CD4-positive, CD25-positive, alpha-beta regulatory T cell (primary cell): ENCODE measurements at places on chromosomes 13 and 19. TPM values are rescaled to one million over a fixed set of nuclear protein-coding genes. Genes with fewer than 3 reads are reported as not detected.

The FLT1 gene
- 0.89 TPM for total RNA-seq

The SCN1B gene
- 2.0 TPM for total RNA-seq

The TGFBR3L gene
- 1.1 TPM for total RNA-seq

The C19orf67 gene
- total RNA-seq, result not detected

The ERICH6B gene
- not detected for total RNA-seq

The LSM4 gene
- total RNA-seq, result 45.6 TPM

The CALR3 gene
- total RNA-seq, result not detected

The CGB5 gene
- total RNA-seq, result not detected

The IFT88 gene
- total RNA-seq, result 7.1 TPM

The ADPRHL1 gene
- total RNA-seq, result 0.57 TPM

The ICAM4 gene
- 0.67 TPM for total RNA-seq

The PTPRH gene
- total RNA-seq, result not detected

The TPRX1 gene
- total RNA-seq, result not detected

The INSR gene
- 0.44 TPM for total RNA-seq
